ENCODE measurements at places on chromosomes 1 and 21.

DNA sequence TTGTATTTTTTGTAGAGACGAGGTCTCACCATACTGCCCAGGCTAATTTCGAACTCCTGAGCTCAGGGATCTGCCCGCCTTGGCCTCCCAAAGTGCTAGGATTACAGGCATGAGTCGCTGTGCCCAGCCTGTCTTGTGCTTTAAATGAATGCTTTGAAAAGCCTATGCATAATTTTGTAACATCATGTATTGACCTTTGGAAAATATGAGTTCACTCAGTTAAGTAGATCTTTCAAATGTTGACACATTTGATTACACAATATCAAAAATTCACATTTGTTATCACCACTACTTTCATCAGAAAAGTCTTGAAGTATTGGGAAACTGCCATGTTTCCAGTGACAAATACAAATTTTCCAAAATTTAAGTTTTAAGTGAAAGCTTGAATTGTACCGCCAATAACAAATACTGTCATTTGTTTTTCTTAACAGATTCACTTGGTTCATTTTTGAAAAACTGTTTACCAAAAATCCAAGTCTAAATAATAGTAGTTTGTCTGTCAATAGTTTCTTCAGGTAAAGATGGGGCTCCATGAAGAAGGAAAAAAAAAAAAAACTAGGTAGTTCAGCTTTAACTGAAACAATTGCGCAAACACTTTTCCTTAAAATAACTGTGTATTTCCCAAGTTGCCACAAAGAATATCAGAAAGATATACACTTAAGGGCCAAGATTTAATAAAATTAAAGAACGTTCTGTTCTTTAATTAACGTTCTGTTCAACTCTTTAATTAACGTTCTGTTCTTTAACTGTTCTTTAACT is 233.2 kb upstream of the NR5A2 start:
- ATAC-seq, result no peak

DNA sequence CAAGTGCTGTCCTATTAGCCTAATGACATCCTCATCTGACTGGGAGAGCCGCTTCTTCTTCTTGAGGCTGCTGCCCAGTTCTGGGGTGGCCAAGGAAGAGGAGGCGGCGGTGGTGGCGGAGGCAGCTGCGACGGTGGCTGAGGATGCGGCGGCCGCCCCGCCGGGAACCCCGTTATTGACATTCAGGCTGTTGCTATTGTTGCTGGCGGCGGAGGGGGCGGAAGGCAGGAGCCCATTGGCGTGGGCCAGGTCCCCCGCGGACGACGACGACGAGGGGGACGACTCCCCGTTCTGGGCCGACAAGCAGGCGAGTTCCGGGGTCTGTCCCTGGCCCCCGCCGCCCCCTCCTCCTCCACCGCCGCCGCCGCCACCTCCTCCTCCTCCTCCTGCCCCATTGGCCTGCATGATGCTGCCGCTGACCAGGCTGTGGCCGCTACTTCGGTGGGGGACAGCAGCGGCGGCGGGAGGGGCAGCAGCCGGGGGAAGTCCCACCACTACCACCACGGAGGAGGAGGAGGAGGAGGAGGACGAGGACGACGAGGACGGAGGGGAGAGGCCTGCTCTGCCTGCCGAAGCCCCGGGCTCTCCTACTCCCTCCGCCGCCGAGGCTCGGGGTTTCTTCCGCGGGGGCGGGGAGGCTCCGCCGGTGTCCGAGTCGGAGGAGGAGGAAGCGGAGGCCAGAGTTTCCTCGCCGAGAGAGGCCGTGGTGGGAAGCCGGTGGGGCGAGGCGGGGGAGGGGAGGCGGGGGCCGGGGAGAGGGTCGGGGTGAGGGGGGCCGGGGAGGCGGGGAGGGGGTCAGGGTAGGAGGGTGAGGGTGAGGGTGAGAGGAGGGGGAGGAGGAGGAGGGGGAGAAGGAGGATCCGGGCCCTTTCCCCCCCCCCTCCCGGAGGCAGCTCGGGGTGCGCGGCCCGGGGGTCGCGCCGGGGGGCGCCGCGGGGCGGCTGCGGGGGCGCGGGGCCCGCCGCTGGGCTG is 610 bp downstream of the WDR26 start:
- ATAC-seq, result peak; percentile 4

GRCh38 chr1:199057322-199057721 is 418.5 kb downstream of the PTPRC start:
- ATAC-seq, result no peak

GRCh38 chr1:66168948-66169671 is 364.8 kb upstream of the SGIP1 start:
- peak; percentile 79 for ATAC-seq

GRCh38 chr21:43362321-43362791 is 64.6 kb downstream of the SIK1 start:
- peak; percentile 72 for ATAC-seq

- ATAC-seq, result no peak
Measured at GRCh38 chr1:104172243-104172681, 422.6 kb downstream of the AMY1C start.

DNA sequence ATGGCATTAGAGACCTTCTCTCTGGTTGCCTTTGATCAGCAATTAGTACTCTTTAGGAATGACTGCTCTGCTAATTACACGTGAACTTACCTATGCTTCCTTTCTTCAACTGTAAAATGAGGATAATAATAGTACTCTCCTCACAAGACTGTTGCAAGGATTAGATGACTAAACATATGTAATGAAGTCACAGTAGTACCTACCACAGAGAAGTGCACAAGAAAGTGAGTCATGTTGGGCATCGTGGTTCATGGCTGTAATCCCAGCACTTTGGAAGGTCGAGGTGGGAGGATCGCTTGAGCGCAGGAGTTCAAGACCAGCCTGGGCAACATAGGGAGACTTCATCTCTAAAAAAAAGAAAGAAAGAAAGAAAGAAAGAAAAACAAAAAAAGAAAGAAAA is 68.1 kb upstream of the AK4 start:
- ATAC-seq, result no peak

GRCh38 chr21:44428281-44428960 is 26.9 kb upstream of the LRRC3 start:
- no peak for ATAC-seq

GRCh38 chr1:73953586-73953985 is 244.4 kb downstream of the LRRIQ3 start:
- no peak for ATAC-seq

GRCh38 chr1:157724537-157725220 is 24.1 kb upstream of the FCRL3 start:
- ATAC-seq, result no peak

- no peak for ATAC-seq
Measured at GRCh38 chr1:31423418-31423947, 10.5 kb downstream of the SERINC2 start.

DNA sequence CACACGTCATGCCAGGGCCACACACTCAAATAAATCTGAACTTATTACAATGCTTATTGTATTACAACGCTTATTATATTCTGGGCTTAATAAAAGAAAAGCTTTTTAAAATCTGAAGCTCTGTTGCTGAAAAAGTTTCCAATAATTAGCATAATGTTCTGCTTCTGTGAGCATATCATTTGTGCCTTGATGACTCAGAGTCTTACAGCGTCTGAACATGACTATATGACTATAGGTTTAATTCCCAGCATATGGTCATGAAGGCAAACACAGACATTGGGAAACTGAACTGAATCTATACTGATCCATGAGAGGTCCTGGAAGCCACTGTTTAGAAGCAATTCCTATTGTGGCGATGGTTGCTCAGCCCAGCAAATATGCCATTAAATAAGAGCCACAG is 66.3 kb downstream of the SIM2 start:
- ATAC-seq, result no peak

DNA sequence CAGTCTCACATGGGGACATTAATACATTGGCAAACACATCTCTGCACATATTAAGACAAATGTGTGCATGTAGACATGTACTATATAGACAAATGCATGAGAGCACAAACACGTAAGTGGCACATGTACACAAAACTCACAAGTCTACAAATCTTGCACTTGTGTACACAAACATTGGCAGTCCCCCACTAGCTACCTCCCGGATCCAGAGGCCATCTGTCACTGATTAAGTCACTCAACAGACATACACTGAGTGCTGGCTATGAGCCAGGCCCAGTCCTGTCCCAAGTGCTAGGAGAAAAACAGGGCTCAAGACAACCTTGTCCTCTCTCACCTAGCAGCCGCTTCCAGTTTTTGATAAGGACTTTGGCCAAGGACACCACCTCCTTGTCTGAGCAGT is 7.0 kb downstream of the TCEA3 start:
- peak; percentile 72 for ATAC-seq

- no peak for ATAC-seq
Measured at GRCh38 chr21:45583831-45584509, 41.7 kb upstream of the SLC19A1 start.

DNA sequence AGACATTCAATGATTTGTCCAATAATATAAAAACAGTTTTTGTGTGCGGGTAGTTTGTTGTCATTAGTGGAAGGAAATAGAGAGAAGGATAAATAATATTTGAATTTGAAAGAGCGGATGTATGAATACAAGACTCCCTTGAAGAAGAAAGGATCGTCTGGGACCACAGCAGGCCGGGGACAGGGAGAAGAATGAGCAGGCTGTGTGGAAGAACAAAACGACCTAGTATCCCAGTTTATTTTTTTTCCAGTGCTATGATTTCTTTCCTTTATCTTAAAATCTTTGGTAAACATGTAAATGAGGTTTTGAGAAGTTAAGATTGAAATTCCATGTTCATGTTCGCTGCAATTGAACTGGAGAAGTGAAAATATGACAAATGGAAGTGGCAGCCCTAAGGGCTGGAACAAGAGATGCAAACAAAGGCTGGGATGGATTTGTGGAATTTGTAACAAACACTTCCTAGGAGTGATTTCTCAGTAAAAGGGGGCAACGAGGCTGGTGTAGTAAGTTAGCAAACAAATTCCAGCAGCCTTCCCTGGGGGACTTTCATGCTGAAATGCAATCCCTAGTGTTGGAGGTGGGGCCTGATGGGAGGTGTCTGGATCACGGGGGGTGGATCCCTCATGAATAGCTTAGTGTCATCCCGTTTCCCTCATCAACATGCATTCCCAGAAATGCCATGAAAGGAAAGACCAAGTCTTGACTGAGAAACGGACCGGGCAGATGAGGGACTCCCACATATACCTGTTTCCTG is 10.2 kb upstream of the IFI16 start:
- ATAC-seq, result peak; percentile 90

DNA sequence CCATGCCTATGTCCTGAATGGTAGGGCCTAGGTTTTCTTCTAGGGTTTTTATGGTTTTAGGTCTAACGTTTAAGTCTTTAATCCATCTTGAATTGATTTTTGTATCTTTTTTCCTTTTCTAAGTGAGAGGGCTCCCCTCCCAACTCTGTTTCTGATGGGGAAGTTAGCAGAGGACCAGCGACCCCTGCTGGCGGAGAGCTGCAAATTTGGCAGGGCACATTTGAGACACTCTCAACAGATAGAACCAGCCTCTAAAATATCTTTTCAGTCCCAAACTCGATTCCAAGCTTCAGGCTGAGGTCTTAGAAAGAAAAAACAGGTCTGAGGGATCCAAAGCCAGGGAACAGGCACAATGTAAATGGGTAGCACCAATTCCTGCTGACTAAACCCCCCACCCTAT is 32.5 kb downstream of the LRRC3 start:
- ATAC-seq, result no peak

DNA sequence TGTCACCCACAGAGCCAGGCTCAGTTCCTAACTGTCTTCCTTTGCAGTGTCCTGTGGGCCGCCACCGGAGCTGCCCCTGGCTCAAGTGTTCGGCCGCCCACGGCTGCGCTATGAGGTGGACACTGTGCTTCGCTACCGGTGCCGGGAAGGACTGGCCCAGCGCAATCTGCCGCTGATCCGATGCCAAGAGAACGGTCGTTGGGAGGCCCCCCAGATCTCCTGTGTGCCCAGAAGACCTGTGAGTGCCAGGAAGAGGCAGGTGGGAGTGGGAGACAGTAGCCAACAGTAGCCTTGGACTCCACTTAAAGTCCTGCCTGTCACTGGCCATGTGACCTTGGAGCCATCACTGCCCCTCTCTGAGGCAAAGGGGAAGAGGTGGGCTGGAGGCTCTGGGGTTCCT is 16.6 kb downstream of the BCAN start:
- no peak for ATAC-seq

DNA sequence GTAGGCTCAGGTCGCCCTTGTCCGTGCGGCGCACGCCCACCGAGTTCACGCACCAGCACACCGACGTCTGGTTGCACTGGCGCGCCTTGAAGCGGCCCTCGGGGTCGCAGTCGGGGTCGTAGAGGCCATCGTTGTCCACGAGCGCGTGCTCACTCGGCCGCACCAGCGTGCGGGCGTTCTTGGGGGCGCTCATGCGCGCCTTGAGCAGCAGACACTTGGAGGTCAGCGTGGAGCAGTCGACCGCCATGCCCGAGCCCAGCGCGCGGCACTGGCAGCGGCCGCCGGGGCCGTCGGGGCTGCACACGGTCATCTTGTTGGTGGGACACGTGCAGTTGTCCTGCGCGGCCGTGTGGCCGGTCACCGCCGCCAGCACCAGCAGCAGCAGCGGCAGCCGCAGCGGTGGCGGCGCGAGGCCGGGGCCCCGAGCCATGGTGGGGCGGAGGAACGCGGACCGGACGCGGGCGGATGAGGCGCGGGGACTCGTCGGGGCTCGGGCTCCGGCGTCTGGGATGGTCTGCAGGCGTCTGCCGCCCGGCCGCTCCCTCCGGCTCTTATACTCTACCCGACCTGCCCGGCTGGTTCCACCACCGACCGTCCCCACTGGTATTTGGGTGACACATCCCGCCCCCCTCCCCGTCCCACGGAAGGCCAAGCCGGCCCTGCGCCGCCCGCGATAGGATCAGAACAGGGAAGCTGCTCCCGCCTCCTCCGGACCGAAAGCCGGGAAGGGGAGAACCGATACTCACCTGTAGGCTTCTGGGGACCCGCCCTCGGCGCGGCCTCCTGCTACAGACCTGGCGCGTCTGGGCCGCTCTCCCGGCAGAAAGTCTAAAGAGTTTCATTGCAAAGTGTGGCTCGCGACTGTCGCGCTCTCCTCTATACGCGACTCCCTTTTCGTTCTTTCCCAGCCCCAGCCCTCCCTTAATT is at the start of gene TACSTD2:
TSS of gene TACSTD2 (minus strand) at position 526 of the 927 bp plus-strand sequence. CDS start at position 430, 96 bp downstream.
- no peak for ATAC-seq

Data from SK-N-SH treated with all-trans-retinoic acid at 6 μM for 48 hours (cell line).